Bone marrow (tissue), 2 donors: ENCODE measurements at places on chromosomes 3 and 15.

GRCh38 chr3:190326930-190327329, 4.7 kb upstream of the CLDN1 start:
- DNase-seq = no peak

DNA sequence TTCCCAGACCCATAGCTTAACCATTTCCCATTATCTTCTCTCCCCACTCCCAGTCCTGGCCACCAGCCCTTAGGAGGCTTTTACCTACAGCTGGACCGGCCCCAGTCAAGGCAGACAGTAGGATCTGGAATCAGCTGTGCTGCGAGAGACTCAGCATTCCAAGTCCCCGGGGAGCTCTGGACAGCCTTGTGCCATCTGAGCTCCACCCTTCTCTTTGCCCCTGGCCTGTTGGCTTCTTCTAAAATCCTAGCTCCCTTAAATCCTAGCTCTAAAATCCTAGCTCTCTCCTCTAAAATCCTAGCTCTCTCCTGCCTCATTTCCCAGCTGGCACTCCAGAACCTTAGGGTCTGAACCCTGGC, 21.3 kb downstream of the MEGF11 start:
- DNase-seq = no peak

DNA sequence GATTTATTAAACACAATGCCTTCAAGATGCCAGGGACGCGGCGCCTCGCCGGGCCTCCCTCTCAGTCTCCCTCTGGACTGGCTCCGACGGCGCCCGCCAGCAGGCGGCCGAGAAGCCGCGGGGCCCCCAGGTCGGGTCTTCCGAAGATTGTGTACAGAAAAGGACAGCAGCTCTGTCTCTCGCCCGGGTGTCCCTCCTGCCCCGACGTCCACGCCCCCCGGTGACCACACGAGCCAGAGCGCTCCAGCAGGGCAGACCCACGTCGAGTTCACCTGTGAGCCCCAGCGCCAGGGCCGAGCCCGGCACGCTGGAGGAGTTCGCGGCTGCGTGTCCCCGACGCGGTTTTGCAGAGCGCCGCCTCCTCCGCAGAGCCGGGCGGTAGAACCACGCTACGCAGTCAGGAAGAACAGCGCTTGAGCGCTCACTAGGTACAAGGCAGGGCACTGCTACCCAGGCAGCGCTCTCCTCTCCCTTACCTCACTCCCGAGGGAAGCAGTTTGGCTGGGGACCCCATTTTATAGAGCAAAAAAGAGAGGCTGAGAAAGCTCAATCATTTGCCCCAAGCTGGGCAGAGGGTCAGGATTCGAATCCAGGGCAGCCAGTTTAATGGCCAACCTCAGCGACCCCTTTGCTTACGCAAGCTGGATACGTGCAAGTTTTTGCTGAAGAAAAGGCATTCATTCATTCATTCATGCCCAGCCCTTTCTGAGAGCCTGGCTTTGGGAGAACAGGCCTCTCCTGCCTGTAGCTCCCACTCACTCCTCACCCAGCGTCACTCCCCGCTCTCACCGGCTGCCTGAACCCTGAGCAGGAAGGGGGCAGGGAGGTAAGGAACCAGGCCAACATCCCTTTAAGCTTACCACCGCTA, 3.0 kb upstream of the TLE3 start:
- no peak for DNase-seq

DNA sequence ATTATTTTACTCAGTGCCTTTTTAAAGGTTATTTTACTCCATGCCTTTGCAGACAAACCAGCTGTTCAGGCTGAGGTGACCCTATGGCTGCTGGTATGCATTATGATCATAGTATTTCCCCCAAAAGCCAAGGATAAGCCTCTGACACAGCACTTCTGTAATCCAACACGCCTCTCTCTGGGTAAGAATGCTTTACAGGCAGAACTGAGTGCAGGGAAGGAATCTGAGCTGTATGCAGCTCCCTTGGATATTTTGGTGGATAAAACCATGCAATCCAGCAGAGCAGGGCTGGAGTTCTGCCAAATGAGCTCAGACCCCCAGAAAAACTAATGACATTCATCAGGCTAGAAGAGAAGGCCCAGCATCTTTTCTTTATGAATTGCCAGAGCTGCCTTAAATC, 11.7 kb upstream of the MAP1A start:
- no peak for DNase-seq

DNA sequence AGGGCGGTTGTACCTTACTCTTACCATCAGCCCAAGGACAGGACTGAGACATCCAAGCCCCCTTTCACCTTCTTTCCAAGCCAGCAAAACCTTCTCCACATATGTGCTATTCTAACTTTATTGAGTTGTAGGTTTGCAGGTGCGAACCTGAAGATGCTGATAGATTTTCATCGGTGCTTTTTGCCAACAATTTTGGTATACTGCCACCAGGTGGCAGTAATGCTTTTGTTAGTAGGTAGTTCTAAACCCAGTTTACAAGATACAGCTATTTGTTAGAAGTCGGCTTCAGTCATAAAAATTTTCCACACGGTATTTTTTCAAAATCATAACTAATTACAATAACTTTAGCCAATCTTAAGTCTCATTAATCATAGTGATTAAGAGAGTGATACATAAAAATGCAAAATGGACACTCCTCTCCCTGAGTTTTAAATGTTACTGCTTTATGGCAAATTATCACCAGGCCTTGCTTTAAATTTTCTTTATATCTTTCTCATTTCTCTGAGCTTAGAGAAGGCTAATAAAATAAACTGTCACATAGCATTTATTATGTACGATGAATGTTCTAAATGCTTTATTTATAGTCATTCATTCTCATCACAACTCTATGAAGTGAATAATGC, 636 bp downstream of the TBC1D21 start:
- no peak for DNase-seq

GRCh38 chr3:109570408-109570807, 233.1 kb upstream of the DPPA4 start:
- no peak for DNase-seq

- DNase-seq = no peak
These were observed 93.4 kb downstream of the LRRC28 start for GRCh38 chr15:99344639-99345038.

- no peak for DNase-seq
These were observed 67.1 kb upstream of the SH3GL3 start for GRCh38 chr15:83380059-83380458.

DNA sequence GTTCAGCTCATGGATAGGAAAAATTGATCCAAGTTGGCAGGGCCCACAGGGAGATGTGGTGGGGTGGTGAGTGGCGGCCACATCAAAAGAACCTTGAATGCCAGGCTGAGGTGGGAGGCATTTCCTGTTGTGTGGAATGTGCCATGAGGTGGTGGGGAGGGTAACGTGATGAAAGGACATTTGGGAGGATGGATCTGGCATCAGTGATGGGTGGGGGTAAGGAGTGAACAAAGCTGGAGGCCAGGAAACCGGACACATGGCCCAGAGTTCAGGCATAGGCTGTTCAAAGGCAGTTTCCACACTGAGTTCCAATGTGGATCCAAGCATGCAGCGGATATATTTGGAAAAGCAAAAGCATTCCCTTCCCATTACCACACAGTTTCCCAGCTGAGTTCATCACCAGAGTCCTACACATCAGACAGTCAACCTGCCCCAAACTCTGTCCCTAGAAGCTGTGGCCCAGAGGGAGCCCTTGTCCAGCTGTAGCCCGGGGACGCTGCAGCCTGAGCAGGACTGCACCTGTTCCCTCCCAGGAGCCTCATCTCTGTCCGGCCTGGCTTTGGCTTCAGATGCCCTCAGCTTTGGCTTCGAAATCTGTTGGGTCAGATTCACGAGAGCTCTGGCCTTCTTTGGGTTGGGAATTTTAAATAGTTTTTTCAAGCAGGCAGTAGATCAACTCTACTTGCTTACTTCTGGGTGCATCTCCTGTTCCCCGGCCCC, 37.8 kb upstream of the GOLGA6B start:
- no peak for DNase-seq

GRCh38 chr3:169662132-169662842, 1.2 kb downstream of the MECOM start:
- no peak for DNase-seq

DNA sequence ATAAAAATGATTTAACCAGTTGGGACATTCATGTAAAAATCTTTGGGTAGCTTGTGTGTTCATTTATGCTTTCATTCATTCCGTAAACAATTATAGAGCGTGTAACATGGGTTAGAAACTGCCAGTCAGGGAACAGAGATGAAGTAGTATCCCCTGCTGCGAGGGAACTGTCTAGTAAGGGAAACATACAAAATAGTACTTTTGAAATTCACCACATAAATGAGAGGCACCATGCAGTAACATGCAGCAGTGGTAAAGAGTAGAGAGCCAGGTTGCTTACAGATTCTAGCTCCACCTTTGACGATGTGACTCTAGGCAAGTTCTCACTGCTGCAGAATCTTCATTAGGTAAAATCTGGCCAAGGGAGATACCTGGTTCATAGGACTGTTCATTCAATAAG, 938 bp downstream of the DZIP3 start:
- DNase-seq = no peak

DNA sequence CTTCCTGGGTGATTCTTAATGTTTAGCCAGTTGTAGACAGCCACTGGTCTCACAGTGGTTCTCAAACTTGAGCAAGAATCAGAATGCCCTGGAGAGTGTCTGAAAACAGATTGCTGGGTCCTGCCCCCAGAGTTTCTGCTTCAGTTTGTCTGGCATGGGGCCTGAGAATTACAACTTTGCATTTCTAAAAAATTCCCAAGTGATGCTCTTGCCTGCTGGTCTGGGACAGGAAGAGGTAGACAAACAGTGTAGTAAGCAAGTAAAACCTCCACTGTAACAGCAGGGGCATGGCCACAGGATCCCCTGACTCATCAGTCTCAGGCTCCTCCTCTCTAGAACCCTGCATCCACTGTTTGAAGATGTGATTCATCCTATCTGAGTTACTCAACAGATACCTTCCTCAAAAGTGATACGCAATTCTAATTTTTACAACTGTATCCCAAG, 36.5 kb downstream of the DZIP1L start:
- no peak for DNase-seq
